ENCODE measurements at places on chromosomes 1 and 21. TPM values are rescaled to one million over a fixed set of nuclear protein-coding genes. Genes with fewer than 3 reads are reported as not detected.

Gene ADGRB2
- total RNA-seq: 3.2 TPM

Gene SLC44A3
- 49.6 TPM for total RNA-seq

Gene PHLDA3
- 25.6 TPM for total RNA-seq

Gene CRYAA
- total RNA-seq: not detected

Gene DISP1
- 17.5 TPM for total RNA-seq

Gene PPIAL4G
- 0.35 TPM for total RNA-seq

Gene FBXO2
- 10.2 TPM for total RNA-seq

Gene SERTAD4
- total RNA-seq: 9.2 TPM
